AG04450 (cell line): ENCODE measurements at places on chromosomes 1 and 21.

GRCh38 chr1:91761295-91761721, 124.6 kb downstream of the TGFBR3 start:
- DNase-seq = no peak

DNA sequence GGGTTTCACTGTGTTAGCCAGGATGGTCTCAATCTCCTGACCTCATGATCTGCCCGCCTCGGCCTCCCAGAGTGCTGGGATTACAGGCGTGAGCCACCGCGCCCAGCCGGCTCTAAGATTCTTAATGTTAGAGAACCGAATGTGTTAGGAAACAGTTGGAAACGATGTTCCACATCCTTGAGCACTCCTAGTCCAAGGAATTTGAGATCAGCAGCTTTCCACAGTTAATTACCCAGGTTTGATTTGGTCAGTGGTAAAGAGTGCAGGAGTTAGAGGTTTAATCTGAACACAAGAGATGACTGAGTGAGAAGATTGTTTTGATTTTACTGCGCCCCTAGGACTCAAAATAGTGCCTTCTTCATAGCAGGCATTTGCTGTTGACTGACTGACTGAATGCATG, 75.9 kb upstream of the BMP8A start:
- DNase-seq = no peak

DNA sequence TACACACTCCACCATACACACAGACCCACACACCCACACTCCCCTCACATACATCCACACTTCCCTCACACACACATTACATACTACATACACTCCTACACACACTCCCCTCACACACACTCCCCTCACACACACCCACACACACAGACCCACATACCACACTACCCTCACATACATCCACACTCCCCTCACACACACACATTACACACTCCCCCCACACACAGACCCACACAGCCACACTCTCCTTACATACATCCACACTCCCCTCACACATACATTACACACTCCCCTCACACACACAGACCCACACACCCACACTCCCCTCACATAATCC, 32.6 kb upstream of the SELENON start:
- no peak for DNase-seq

GRCh38 chr21:28156590-28156989, 836.1 kb downstream of the LTN1 start:
- DNase-seq = no peak

- DNase-seq = no peak
These were observed 5.8 kb upstream of the SSR2 start for GRCh38 chr1:156026588-156026987.

- DNase-seq = no peak
These were observed 3.5 kb downstream of the CRNN start for GRCh38 chr1:152410599-152410998.

- DNase-seq = no peak
These were observed 49.1 kb downstream of the DMAP1 start for GRCh38 chr1:44262414-44262813.

- no peak for DNase-seq
These were observed 5.9 kb downstream of the CD48 start for GRCh38 chr1:160705742-160706141.

DNA sequence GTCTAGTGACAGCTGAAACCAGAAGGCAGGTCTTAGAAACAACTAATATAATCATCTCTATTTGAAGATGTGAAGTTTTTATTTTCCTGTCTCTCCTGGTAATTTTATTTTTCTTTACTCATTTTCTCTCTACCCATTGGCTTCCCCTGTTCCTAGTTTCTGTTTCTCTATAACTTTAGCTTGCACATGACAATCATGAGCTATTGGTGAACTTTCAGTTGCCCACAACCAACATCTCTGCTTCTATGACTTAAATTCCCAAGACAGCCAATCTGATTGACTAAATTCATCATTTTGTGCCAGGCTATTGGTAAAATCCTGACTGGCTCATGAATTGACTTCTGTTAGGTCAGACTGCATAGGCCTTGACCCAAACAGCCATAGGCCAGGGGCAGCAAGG, 13.7 kb upstream of the ACADM start:
- no peak for DNase-seq

GRCh38 chr1:198150369-198150768, 6.4 kb upstream of the NEK7 start:
- DNase-seq = no peak
